Myocyte (in vitro differentiated cells): ENCODE measurements at places on chromosomes 2 and 18. TPM values are rescaled to one million over a fixed set of nuclear protein-coding genes. Genes with fewer than 3 reads are reported as not detected.

DLGAP1 gene
- total RNA-seq, result 0.75 and 1.4 TPM in 2 replicates

UPP2 gene
- total RNA-seq, result not detected in 2 replicates

KCNF1 gene
- total RNA-seq, result 0.16 and 0.73 TPM in 2 replicates

B3GNT7 gene
- 0.10 TPM in 1 of 2 replicates, not detected in the other for total RNA-seq

CROCC2 gene
- 0.05 TPM in 1 of 2 replicates, not detected in the other for total RNA-seq

LHCGR gene
- total RNA-seq, result not detected in 2 replicates

- peak; percentile 85 for DNase-seq
Observed at GRCh38 chr18:44826418-44827259, 146.0 kb downstream of the SETBP1 start.

DNA sequence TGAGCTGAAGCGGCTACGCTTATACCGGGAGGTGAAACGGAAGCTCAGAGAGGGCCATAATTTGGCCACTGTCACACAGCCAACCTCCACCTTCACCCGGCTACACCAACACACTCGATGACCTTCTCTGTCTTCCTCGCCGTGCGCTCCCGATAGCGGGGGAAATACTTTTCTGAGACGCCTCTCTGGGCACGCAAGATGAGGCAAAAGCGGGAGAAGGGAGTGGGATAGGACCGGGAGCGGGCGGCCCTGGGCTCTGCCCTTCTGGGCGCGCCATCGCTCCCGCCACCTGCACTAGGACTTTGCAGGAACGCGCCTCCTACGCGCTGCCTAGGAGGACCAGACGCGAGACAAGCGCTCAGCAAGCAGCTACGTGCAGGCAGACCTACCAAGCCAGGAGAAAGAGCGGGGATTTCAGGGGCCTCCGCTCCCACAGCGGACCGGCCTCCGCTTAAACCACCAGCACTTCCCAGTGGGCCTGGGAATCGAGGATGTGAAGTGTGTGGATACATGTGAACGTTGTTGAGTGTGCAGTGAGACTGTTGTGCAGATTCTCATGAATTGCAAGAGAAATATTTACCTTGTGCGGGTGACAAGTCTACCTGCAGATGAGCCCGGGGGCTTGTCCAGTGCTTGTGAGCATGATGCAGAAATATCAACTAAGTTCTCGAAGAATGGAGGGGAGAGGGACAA, 11.4 kb downstream of the SIX3 start:
- no peak for DNase-seq

GRCh38 chr2:98508709-98509066, 64.0 kb downstream of the INPP4A start:
- DNase-seq, result no peak

- peak; percentile 54 for DNase-seq
Observed at GRCh38 chr2:215436705-215437565, 1.1 kb upstream of the FN1 start.

- no peak for DNase-seq
Observed at GRCh38 chr2:45763255-45763654, 111.8 kb downstream of the PRKCE start.

GRCh38 chr2:227921648-227922047, 50.2 kb downstream of the DAW1 start:
- no peak for DNase-seq

- no peak for DNase-seq
Observed at GRCh38 chr2:54048117-54048785, 67.2 kb upstream of the ACYP2 start.

- no peak for DNase-seq
Observed at GRCh38 chr2:34266908-34267697, 668.0 kb upstream of the FAM98A start.

DNA sequence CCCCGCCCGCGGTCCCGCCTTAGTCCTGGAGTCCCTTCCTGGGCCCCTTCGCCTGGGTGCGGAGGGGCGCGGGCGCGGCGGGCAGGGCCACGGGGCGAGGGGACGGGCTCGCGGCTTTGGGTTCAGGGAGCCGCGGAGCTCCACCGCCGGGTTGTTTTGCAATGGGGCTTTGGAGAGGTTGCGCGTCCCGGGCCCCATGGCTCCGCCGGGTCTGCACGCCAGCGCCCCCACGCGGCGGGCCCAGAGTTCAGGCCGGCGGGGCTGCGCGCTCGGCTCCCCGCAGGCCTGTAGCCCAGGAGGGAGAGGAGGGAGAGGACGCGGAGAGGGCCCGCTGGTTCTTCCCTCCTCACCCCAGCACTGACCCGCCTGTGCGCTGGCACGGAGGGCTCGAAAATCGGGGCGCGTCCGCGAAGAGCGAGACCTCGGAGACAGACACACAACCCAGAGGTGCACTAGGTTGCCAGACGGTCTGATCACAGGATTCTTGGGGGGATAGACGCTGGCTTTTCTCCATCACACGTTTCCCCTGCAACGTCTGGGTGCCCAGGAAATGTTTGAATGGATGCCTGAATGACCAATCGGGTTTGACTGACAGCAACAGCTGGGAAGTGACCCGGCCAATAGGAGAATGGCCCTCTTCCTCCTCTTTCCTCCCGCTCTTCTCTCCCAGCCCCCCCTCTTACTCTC, 4.9 kb upstream of the SIX2 start:
- DNase-seq, result peak; percentile 98

GRCh38 chr18:12836551-12836950, 47.5 kb downstream of the PTPN2 start:
- DNase-seq, result no peak

DNA sequence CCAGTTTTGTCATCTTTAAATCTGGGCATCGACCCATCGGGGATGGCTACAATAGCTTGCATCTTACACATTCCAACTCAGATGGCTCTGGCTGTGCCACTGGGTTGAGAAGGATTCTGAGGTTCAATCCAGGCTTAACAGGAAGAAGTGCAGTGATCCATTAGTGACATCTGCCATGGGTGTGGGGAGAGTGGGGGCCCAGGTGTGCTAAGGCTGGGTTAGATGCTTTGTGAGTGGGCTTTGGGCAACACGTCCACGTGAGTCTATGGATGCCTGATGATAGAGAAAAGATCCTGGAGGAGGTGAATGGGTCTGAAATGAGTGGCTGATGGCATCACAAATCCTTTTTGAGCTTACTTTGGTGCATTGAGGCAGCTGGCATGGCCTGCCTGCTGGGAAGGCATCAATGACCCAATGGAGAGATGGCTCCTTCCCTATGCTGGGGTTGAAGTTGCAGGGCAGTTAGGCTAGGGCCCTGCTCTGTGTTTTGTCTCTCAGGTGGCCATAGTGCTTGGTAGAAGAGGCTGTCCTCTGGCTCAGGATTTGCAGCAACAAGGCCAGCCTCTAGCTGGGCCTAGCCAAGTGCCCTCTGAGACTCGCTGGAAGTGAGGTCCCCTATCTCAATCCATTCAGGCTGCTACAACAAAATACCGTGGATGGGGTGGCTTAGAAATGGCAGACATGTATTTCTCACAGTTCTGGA, 56.7 kb downstream of the HS1BP3 start:
- no peak for DNase-seq

- no peak for DNase-seq
Observed at GRCh38 chr2:30757749-30758148, 49.5 kb downstream of the CAPN13 start.
